ENCODE measurements at places on chromosomes 1 and 21.

- DNase-seq: peak; percentile 58
Observed at GRCh38 chr1:39788758-39789570, at the start of gene BMP8B. TSS of gene BMP8B (minus strand) at chr1:39788865. CDS start at chr1:39788485, 380 bp downstream.

DNA sequence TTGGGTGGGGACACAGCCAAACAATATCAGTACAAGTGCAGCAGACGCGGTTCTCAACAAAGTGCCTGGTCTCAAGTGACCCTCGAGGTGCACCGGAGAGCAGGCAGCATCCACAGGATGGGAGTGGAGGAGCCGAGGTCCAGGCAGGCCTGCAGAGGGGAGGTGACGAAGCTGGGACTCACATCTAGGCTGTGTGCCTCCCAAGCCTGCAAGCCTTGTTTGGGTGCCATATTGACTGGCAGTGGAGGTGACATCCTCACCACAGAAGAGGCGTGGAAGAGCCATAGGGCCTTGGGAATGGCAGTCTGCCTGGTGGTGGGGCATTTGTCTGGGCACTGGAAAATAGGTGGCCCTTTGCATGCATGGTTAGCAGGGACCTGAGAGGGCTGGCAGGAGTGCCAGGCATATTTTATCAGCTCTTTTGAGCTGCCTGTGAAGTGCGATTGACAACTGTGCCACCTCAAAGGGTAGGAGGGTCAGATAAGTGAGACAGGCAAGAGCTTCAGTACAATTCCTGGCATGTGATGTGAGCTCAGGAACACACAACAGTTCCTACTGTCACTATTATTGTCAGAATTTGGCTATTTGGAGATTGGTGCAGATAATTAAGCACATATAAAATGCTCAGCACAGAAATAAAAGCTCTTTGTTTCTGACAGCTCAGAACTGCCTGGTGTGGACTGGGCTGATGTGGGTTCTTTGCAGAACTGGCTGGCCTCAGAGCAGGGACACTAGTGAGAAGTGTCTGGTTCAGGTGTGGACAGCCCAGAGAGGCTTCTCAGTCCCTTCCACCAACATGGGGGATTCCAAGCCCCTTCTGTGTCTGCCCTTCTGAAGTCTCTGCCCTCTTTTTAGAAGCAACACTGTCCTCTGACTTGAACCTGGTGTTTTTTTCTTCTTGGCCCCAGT, 347.6 kb upstream of the AJAP1 start:
- DNase-seq: no peak

DNA sequence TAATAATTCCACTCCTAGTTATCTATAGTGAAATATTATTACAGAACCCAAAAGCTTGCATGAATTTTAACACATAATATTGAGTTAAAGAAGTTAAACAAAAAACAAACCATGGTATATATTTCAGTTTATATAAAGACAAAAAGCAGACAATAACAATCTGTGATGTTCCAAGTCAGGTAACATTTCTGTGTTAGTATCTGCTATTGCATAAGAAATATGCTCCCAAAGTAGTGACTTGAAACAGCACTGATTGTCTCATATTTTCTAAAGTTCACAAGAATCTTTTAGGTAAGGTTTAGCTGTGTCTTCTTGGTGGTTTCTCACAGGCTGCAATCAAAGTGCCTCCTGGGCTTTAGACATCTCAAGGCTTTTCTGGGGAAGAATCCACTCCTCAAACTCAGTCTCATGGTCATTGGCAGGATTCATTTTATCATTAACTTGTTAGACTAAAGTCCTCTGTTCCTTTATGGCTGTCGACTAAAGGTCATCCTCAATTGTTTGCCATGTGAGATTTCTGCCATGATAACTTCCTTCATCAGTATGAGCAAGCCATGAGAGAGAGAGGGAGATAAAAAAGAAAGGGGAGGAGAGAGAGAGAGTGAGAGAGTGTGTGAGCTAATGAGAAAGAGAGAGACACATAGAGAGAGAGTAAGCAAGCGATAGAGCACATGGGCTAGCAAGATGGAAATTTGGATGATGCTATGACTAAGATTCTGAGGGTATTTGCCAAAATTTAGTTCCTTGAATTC, 19.9 kb downstream of the GBP1 start:
- DNase-seq: no peak

DNA sequence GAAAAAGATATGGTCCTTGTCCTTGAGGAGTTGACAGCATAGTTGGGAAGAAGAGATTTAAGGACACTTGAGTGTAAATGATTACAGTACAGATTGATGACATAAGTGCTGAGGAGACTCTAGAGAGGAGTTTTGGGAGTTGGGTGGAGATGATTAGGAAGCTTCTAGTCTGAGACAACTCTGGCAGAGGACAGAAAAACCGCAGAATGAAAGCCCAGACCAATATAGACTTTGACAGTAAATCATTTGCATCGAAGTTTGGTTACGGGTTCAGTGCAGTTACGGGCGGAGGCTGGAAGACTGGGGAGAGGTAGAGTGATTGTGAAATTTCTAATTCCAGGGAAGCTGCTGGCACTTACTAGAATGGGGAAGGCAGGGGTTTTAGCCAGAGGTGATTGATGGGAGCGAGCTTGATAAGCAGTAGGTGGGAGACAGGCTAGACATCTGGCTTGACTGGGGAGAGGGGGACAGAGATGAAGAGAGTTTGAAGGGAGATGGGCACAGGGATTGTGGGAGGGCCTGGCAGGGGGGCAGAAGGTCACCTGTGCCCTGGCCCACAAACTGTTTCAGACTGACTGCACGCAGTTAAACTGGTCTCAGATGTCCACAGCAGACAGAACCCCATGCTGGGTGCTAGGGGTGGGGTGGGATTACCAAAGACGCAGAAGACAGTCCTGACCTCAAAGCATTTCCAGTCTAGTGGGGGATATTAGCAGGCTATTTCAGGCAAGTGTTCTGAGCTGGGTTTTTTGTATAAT, 20.1 kb downstream of the SH2D2A start:
- DNase-seq: no peak

- no peak for DNase-seq
Observed at GRCh38 chr1:232363008-232363407, 266.9 kb downstream of the SIPA1L2 start.

GRCh38 chr1:113811156-113811887, 954 bp downstream of the RSBN1 start:
- peak; percentile 13 for DNase-seq

Data from AG08396 (cell line).